ENCODE measurements at places on chromosomes 3 and 15. TPM values are rescaled to one million over a fixed set of nuclear protein-coding genes. Genes with fewer than 3 reads are reported as not detected.

The GPR171 gene
- total RNA-seq = not detected

The XIRP1 gene
- total RNA-seq = under 0.01 TPM

The CRABP1 gene
- 37.6 TPM for total RNA-seq

The COL7A1 gene
- total RNA-seq = 3.5 TPM

The CASR gene
- total RNA-seq = 0.69 TPM

The LMAN1L gene
- total RNA-seq = not detected

The SPRED1 gene
- 76.6 TPM for total RNA-seq

The RHCG gene
- 1.8 TPM for total RNA-seq

The ECE2 gene
- total RNA-seq = 18.7 TPM

The NANOGP8 gene
- 0.69 TPM for total RNA-seq

The ERICH6 gene
- total RNA-seq = 0.46 TPM

The SUSD5 gene
- 7.4 TPM for total RNA-seq

The GNAT1 gene
- not detected for total RNA-seq

The DPPA4 gene
- 2.1 TPM for total RNA-seq

All from diencephalon (tissue), 1 donor.